NCI-H2081 (cell line): ENCODE measurements at places on chromosomes 6 and 20.

DNA sequence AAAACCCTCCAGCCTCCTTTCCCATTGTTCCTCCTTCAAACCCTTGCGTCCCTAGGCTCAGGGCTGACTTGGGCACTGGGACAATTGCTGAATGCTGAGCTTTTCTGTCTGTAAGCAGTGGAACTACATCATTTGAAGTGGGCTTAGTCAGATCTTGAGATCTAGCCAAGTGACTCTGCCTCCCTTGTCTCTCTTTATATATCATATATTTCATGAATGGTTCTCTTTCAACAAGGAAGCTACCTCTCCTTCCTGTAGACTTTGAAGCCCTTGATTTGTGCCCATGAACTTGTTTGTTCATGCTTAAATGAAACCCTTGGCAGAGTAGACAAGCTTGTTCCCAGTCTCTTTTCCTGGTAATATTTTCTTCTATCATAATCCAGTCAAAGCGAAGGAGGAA is 60.0 kb upstream of the KIF13A start:
- DNase-seq, result no peak

- DNase-seq, result no peak
These were observed 1.3 kb downstream of the CALHM5 start for GRCh38 chr6:116512734-116513133.

DNA sequence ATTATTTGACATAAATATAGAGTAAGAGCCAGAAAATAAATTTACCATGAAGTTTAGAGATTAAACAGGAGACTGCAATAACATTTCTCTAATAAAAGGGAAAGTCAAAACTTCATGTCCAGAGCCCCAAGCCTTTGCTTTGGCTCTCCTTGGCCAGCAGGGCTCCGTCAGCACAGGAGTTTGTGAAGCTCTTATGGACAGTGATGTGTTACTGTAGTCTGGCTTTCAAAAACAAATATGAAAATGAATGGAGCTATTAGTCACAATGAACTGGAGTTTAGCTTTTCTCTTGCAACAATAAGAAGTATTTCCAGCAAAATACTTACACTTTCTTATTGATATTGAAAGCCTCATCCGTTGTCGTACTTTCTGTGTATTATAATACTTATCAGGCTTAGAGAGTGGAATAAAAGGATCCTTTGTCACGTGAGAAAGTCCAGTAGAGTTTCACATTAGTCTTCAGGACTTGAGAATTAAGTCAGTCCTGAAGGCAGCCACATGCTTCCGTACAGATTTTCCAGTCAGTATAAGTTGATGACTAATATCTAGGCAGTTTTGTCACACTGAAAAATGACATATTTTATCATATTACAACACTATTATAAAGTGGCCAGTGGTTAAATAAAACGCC is 117.0 kb upstream of the PRL start:
- DNase-seq, result no peak

DNA sequence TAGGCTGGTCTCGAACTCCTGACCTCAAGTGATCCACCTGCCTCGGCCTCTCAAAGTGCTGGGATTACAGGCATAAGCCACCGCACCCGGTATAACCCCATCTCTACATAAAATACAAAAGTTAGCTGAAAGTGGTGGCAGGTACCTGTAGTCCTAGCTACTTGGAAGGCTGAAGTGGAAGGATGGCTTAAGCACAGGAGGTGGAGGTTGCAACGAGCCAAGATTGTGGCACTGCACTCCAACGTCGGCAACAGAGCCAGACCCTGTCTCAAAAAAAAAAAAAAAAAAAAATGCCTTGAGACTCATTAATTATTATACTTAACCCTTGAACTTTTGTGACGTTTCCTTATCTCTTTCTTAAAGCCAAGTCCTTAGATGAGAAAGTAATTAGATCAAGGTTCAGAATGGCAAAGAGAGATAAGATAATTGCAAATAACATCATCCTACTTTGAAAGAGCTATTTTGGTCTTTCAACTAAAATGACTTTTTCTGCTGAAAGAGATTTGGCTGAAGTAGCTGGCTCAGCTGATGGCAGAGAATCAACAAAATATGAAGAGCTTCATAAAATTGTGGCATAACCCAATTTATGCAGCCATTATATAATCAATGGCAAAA is 4.7 kb upstream of the SHLD1 start:
- no peak for DNase-seq

- no peak for DNase-seq
These were observed 6.7 kb downstream of the PPP1R16B start for GRCh38 chr20:38812182-38812581.

DNA sequence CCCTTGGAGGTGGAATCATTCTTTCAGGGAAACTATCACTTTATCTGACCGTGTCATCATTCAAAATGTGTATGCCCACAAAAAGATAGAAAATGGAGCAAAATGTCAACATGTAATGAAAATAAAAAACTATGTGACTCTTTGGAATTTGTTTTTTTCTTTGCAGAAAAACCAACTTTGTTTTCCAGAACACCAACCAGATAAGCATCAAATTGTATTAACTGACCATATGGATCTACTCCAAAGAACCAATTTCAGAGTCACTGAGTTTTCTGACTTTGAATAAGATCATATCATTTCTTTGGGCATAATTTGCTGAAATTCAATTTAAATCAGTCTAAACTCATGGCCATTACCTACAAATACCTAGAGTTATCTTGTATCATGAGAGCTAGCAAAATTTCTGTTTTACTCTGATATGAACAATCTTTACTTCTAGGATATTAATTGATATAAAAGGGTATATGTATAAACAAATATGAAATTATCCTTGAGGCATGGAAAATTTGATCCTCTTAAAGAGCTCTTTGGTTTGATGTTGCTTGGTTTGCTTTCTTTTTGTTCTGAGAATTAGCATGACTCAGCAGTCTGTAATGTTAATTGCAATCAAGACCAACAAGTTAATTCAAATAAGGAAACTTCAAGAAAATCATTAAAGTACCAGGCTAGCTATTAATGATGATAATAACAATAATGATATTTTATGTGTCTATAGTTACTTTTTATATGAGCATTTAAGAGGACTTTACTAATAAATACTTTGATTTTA is 444.4 kb upstream of the MARCKS start:
- no peak for DNase-seq

DNA sequence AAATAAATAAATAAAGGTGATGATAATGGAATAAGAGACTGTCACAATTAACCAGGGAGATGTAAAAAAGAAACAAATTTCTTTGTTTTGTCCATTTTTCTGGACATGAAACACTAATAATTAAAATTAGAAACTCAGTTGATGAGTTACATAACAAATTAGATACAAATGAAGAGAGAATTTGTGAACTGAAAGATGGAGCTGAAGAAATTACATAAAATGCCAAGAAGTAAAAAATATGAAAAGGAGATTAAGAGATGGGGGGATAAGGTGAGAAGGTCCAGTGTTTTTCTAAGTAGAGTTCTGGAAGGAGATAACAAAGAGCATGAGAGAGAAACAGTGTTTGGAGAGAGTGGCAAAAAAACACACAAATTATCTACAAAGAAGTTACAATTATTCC is 89.4 kb upstream of the AGPAT4 start:
- DNase-seq, result no peak

DNA sequence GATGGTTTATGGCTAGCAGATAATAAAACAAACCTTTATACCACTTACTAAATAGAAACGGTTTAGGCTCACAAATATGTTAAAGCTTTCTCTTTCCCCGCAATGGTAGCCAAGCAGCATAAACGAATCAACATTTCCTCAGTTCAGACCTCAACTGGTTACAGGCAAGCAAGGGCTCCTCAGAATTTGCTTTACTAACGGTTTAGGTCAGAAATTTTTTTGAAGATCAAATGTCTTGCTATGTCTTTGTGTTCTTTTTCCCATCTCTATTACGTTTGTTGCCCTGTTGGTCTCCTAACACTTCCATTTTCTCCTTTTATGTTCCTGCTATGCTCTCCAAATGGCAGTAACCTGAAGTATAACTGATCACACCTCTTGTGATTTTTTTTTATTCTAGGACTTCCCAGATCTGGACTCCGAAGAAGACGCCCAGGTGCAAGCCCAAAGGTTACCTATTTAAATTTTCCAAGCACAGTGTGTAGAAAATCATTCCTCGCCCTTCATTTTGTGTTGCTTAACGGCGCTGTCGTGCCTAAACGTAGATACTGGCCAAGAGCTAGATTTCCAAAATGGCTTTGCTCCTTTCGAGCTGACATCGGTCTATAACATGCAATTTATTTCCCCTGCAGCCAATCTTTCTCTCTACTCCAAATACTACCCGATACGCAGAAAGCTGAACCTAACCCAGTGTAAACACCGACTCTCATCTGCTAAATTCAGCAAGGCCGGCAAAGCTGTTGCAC is 717 bp upstream of the ASF1A start:
- DNase-seq, result peak; percentile 74

- DNase-seq, result no peak
These were observed 181.0 kb downstream of the GJA1 start for GRCh38 chr6:121616406-121616805.

DNA sequence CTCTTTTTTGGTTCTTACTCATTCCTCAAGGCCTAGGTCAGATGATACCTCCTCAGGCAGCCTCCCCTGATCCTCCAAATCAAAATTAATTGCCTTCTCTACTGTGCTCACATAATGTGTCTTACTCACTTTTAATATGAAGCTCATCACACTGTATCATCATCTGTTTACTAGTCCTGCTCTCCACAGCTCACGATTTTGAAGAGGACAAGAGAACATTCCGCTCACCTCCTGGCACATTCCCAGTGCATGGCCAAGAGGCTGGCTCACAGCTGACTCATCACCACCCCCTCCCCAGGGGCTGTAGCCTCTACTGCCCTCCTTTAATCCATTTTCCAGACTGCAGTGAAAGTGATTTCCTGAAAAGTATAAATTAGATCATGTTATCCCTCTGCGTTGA is 133.1 kb downstream of the ALDH8A1 start:
- no peak for DNase-seq

DNA sequence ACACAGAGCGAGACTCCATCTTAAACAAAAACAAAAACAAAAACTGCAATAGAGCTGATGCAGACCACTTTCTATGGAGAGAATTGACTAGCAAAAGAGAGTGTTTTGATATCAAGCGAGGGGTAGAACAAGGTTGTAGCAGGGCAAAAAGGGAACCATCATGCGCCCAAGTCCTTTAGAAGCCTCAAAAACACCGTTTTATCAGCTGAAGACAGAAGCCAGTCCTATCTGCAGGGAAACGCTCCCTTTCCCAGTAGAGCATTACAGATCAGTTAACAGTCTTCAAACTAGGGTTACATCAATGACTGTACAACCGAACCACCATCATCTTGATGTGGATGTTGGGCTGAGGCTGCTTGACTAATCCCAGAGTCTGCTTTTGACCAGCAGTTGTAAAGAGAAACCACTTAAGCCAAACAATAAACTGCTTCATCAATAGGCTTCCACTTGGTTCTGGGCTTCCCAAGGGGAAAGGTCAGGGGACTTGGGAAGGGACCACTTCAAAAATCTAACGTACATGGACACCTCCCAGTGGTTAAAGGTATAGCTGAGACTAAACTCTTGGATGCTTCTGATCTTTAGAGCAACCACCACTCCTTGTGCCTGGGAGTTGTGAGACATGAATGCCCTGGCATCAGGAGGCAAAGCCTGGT is 59.6 kb upstream of the SPDEF start:
- DNase-seq, result no peak

- no peak for DNase-seq
These were observed 89.8 kb downstream of the SCAF8 start for GRCh38 chr6:154822947-154823558.

- DNase-seq, result no peak
These were observed 32.6 kb upstream of the FUCA2 start for GRCh38 chr6:143544011-143544696.

DNA sequence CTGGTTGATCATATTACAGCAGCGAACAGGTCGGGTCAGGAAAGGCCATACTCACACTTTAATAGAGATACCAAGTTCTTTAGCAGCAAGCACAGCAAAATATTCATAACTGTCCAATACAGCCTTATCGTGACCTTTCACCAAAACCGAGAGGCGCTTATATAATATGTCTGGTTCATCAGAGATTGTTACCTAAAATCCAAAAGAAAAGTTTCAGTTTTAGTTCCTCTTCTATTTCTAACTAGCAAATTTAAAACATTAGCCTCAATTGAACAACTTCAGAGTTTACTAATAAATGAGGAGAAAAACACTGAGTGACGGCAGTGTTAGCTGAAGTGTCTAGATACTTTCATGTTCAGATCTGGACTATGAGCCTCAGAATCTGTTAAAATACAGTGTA is 5.9 kb downstream of the MRPS10 start:
- no peak for DNase-seq

GRCh38 chr6:163460307-163460782 is 45.8 kb downstream of the QKI start:
- DNase-seq, result no peak

- peak; percentile 38 for DNase-seq
These were observed 248.6 kb downstream of the KHDRBS2 start for GRCh38 chr6:62037445-62037844.

DNA sequence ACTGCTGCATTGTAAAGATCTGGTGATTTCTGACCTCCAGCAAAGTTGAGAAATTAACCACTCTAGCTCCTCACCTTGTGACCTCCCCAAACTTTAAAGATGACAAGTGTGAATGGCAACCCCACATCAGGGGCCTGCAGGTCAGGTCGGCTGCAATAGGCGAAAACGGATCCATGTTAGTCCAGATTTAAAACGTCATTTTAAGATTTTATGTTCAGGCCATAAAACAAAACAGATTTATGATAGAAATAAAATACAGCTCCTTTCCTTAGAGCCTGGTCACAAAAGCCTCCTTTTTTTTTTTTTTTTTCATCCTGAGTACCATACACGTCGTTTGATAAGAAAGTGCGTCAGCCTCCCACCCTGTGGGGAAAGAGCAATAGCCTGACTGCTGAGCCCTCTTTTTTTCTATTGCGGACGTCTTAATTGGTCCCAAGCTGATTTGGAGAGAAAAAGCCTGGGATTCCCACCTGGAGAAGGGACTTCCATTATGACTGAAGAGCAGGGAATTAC is 519.2 kb upstream of the NOX3 start:
- DNase-seq, result no peak

DNA sequence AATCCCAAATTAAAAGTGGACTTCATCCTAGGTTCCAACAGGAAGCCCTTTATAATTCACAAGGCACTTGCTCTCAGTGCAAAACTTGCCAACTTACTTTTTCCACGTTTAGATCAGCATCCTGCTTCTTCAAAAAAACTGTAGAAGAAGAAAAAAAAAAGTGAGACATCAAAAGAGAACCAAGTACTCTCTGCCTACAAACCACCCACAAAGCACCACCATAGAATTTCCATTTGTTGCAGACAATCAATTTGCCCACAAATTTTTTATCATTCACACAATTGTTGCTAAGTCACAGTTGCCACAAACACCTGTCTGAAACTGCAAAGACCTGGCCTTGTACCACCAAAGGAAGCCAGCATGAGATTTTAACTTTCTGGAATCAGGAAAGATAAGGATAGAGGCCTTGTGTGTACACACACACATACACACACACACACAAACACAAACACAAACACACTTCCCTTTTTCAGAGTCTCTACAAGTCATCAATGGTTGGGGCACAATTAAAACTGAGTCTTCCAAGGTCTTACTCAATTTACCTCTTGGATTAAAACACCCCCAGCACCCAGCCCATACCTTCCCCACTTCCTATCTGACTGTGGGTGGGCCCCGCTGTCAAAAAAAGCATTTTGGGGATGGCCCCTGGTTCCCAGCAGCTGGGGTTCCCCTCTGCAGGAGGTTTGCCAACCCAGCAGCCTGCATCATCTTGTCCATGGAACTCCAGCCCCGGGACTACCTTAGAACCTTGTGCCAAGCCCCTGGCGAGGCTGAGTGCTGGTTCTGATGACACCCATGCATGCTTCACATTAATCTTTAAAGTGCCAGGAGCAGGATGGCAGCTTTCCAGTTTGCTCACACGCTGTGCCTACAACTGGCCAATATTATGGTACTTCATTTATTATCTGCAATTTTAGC is 26.5 kb downstream of the FYN start:
- DNase-seq, result no peak

- DNase-seq, result peak; percentile 16
These were observed 15.3 kb downstream of the ANKRD60 start for GRCh38 chr20:58213121-58213520.
